ENCODE measurements at places on chromosomes 5 and 9.

GRCh38 chr5:1208743-1209488, 7.5 kb downstream of the SLC6A19 start:
- DNase-seq: no peak

DNA sequence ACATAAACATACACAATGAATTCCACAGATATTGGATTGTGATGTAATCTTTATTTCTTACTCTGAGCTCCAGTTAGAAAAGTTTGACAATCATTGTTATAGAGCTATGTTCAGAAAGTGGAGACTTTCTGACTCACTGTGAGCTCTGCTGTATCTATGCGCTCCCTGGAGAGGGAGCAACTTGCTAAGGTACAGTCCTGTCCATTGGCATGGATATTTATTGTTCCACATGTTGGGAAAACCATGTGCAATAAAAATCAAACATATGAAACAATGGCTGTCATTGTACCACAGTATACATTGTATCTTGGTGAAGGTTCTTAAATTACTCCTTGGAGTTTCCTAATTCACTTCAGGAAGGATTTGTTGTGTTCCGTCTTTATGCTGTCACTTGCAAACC, 26.8 kb downstream of the NMRK1 start:
- no peak for DNase-seq

GRCh38 chr5:180090769-180091546, 19.4 kb upstream of the RNF130 start:
- DNase-seq: no peak

DNA sequence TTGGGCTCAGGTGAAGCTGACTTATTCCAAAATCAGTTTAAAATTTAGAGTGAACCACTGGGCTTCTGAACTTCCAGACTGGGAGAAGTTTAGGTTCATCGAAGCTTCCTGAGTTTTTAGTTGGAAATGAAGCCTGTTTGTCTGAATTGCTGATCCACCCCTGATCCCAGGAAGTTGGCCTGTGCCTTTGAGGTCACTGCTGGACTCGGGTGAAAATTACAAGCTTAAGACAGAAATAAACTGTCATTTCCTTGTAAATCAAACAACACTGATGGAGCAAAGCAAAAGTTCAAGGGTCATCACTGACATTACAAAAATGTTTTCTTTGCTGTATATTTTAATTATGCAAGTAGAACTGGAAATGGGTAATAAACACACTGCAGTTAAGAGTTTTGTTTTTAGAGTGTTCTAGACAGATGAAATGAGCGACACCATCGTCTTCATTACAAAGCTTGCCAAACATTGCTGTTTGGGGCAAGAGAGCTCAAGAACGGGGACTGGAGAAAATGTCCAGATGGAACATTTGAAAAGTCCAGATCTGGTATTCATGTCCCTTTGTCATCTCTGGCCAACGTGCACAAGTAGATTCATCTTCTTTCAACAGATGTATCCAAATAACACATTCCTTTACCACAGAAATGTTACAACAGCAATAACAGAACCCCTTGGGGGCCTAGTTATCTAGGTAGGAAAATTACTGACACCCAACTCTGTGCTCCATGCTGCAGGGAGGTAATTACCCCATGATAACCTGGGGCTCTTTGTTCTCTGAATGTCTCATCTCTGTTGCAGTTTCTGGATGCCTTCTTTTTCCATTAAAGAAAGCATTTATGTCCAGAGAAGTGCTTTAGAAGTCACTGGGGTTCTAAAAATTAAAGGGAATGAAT, 142.4 kb upstream of the ERCC6L2 start:
- no peak for DNase-seq

- DNase-seq: no peak
Observed at GRCh38 chr5:62132276-62132675, 173.7 kb upstream of the KIF2A start.

Data from stimulated activated CD4-positive, alpha-beta T cell treated with anti-CD3 and anti-CD28 coated beads, Interleukin-12 subunit alpha, Interleukin-12 subunit beta, amount 100 ng/mL, for 4 hours (primary cell).